Karpas-422 (cell line): ENCODE measurements at places on chromosomes 1 and 21. TPM values are rescaled to one million over a fixed set of nuclear protein-coding genes. Genes with fewer than 3 reads are reported as not detected.
A peak's percentile ranks its signal among the peaks of the same experiment; 100 is the strongest.

The TPTE gene
- total RNA-seq = not detected in 2 replicates

The MNDA gene
- not detected in 2 replicates for total RNA-seq

The LCE1F gene
- not detected in 2 replicates for total RNA-seq

The BTG3 gene
- total RNA-seq = 13.6 and 13.7 TPM in 2 replicates

The PTCH2 gene
- 0.04 and 0.43 TPM in 2 replicates for total RNA-seq

The AMY1B gene
- total RNA-seq = not detected in 2 replicates

The MIGA1 gene
- total RNA-seq = 3.3 and 7.5 TPM in 2 replicates

The ST6GALNAC5 gene
- not detected in 2 replicates for total RNA-seq

The CSDE1 gene
- 310 and 375 TPM in 2 replicates for total RNA-seq

The KRTAP7-1 gene
- total RNA-seq = not detected in 2 replicates

The GJA4 gene
- not detected in 2 replicates for total RNA-seq

The TCHH gene
- total RNA-seq = not detected in 2 replicates

The RGS16 gene
- total RNA-seq = 19.0 and 27.7 TPM in 2 replicates

The KCNT2 gene
- total RNA-seq = not detected in 2 replicates

The CHRM3 gene
- 0.07 and 0.30 TPM in 2 replicates for total RNA-seq

The SPRR1A gene
- total RNA-seq = not detected in 2 replicates

The GGPS1 gene
- total RNA-seq = 13.9 and 45.3 TPM in 2 replicates

DNA sequence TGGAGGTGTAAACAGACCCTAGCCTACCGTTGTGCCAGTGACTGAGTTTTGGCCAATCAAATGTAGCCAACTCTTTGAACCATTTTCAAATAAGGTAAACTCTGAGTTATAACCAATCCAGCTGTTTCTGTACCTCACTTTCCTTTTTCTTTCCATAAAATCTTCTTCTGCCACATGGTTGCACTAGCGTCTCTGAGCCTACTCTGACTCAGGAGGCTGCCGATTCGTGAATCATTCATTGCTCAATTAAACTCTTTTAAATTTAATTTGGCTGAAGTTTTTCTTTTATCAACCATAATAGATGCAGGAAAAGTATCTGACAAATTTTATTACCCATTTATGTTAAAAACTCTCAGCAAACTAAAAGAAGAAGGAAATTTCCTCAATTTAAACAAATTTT, 111.5 kb upstream of the LYPLAL1 start:
- no peak for DNase-seq

DNA sequence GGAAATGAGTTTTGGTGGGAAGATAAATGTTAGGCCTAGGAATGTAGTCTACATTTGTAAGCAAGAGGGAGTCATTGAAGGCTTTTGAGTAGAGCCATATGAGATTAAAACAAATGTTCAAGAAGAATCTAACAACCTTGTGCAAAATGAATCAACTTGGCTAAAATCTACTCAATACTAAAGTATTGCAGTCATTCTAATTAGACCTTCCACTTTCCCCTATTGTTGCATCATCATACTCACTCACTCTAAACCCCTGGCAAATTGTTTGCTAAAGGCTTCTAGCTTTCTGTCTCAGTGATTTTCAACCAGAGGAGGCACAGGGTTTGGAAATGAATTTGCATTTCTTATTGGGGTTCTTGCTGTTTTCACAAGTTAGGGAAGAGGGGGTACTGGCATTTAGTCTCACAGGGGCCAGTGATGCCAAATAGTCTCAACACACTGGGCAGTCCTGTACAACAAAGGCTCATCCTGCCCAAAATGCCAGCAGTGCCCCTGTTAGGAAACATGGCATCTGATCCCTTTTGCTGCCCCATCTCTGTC, 85.3 kb downstream of the SEC16B start:
- DNase-seq = no peak

DNA sequence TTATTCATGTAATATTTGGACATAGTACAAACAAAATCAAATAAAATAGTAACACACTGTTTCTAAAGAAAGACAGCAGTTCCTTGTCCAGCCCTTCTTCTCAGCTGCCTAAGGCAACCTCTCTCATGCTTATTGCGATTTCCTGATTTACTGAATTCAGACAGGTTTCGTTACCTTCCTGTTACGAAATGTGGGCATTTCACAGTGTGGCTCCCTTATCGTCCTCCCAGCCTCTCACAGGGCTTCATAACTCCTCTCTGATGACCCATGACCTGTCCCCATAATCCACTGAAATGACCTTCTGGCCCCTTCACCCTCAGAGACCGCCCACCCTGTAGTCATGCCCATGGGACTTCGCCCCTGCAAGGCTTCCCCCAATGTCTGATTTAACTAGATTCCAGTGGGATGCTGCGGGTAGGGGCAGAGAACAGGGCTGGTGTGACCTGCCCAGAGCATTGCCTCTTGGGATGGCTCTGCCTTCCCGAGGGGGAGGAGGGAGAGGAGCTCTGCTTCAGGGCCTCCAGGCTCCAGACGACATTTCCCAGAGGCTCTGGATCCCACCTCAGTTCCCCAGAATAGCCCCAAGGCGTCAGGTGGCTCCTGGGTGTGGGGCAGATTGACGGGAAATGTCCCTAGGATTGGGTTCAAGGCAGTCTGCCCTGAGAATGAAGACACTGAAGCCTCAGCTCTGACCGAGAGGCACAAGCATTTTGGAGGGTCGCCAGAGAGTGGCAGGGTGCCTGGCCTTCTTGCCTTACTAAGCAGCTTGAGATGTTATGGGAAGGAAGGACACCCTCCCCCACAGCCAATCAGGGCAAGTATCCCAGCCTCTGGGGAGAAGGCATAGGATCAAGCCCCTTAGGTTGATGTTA, 20.6 kb downstream of the PADI2 start:
- no peak for DNase-seq

GRCh38 chr1:198849093-198849492, 210.3 kb downstream of the PTPRC start:
- DNase-seq = no peak

GRCh38 chr1:78155121-78155520, 109.4 kb downstream of the GIPC2 start:
- no peak for DNase-seq

DNA sequence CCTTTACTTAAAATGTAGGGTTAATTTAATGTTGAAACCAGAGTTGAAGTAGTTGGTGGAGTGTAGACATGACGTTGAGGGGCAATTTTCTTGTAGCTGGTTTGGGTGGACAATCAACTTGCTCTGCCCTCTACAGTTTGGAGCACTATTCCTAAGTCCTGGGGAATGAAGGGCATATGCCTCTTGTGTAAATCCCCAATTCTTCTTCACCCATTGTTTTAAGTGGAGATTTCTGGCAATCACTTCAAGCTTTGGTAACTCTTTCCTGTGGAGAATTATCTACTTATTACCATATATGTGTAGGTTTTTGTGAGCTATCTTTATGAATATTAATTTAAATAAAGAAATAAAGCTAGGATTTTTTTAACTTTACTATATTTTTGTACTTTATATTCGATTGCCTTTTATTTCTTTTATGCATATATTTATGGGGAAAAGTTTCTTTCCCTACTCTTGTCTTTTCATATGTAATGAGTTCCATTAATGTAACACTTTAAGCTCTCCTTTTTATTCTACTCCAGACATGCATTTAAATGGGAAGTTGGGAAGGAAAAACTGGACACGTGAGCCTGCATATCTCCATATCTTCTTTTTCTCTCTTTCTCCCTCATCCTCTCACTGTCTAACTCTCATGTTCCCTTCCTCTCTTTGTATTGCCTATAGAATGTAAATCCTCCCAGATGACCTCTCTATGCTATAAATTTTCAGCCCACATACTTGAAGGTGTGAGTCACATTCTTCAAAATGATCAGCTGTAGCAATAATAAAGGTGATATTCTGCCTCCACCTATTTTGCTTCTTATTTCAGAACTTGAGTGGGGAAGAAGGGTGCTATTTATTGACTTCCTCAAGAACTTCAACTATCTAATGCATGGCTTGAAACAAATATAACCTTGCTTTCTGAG, 276.7 kb downstream of the PTPRC start:
- DNase-seq = no peak

GRCh38 chr1:100530880-100531487, 7.0 kb upstream of the GPR88 start:
- no peak for DNase-seq

DNA sequence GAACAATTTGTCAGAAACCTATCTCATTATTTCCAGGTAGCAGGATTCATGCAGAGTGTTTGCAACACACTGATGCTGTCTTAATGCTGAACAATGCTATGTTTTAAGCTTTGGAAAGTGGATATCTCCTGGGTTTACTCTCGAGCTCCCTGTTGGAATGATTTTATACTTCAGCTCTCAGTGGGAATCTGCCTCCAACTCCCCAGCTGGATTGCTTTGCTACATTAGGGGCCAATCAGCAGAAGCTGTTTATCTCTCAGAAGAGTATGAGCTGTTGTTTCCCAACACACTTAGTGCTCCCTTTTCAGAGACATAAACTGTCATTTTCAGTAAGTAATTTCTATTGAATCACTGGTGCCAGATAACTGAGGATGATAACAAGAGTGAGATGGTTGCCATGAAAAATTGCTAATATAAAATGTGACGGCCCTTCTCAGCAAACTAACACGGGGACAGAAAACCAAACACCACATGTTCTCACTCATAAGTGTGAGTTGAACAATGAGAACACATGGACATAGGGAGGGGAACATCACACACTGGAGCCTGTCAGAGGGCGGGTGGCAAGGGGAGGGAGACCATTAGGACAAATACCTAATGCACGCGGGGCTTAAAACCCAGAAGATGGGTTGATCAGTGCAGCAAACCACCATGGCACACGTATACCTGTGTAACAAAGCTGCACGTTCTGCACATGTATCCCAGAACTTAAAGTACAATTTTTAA, 265.9 kb upstream of the RUNX1 start:
- DNase-seq = no peak

GRCh38 chr21:32312976-32313375, 14.3 kb downstream of the MRAP start:
- DNase-seq = no peak

DNA sequence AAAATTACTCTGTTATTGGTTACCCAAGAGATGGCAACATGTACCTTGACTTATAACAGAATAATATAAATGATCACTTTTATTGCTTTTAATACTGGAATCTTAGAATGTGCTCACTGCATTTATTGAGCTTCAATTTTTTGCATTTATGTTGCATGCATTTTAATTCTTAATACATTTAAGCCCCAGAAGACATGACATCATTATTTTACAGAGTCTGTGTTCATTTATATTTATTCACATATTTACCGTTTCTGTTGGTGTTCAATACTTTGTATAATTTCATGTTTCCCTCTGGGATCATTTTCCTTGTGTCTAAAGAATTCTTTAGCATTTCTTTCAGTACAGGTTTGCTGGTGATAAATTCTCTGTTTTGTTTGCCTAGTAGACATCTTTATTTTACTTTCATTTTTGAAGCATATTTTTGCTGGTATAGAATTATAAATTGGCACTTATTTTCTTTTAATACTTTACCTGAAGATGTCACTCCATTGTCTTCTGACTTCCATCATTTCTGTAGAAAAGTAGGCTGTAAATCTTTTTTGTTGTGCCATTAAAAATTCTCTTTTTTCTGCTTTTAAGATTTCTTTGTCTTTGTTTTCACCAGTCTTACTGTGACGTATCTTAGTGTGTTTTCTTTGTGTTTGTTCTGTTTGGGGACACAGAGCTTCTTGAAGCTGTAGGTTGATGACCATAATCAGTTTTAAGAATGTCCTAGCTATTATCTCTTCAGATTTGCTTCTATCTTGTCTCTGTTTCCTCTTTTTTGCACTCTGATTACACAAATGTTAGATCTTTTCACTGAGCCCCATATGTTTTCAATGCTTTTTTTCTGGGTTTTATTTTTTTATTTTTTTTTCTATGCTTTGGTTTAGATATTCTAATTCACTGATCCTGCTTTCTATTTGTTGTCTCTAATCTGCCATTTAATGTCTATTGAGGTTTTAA, 26.9 kb downstream of the DISP3 start:
- no peak for DNase-seq

GRCh38 chr1:68339505-68339904, 107.2 kb upstream of the WLS start:
- no peak for DNase-seq

GRCh38 chr1:158356616-158357015, 2.9 kb downstream of the CD1E start:
- no peak for DNase-seq

DNA sequence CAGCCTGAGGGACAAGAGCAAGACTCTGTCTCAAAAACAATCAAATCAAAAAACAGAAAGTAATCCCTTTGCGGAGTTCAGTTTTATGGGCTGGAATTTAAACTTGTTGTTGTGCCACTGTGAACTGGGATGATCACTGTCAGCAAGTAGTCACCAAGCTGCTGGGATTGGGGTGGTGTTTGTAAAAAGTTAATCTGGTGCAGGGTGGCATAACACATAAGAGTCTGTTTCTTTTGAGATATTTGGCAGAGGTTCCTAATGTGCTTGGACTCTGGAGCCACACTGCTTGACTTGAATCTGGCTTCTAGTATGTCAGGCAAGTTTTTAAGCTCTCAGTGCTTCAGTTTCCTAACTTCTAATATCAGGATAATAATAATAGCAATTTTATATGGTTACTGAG, 6.6 kb downstream of the CLIC4 start:
- no peak for DNase-seq

- DNase-seq = no peak
Observed at GRCh38 chr21:22885614-22886013, 1887.4 kb downstream of the NCAM2 start.

DNA sequence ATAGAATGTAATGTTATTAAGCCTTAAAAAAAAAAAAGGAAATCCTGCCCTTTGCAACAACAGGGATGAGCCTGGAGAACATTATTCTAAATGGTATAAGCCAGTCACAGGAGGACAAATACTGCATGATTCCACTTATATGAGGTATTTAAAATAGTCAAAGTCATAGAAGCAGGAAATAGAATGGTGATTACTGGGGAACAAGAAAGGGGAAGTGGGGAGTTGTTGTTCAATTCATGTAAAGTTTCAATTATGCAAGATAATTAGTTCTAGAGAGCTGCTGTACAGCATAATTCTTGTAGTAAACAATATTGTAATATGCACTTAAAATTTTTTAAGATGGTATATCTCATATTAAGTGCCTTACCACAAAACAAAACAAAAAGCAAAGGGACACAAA, 13.2 kb downstream of the FCER1A start:
- DNase-seq = no peak

DNA sequence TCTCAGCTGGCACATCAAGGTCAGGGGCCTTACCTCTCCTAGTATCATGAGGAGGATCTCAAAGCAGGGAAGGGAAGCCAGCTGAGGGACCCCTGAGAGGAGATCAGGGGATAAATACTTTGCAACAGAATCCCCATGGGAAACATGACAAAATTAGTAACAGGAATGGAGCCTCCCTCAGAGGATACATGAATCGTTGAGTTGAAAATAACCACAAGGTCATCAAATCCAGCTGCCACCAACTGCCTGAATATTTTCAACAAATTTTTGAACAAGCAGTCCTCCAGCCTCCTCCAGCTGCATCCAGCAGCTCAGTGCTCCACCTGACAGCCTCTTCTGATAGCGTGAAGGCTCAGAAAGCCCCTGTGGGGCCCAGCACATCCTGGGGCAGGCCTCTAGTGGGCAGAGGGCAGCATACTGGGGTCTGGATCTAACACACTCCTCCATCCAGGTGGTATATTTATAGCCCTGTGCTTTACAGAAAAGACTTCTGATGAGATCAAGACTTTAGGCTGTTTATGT, 404.3 kb downstream of the NTNG1 start:
- no peak for DNase-seq

- DNase-seq = peak; percentile 71
Observed at GRCh38 chr1:40855513-40855912, 6.7 kb downstream of the CITED4 start.
